ENCODE measurements at places on chromosomes 12 and 14.

DNA sequence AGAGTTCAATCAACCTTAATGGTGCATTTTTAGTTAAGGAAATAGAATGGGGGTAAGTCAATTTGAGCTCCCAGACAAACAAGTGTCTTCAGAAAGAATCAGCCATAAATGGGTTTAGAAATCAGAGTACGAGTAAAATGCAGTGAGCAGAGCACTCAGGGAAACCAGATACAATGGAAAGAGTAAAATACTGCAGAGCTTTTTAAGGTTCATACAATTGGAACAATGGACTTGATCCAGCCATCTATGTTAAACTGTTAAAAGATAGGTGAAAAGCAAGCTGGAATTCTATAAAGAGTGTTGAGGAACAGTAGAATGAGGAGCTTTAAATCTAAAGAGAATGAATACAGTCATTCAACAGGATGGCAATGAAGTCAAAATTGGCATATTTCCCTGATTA, 23.8 kb upstream of the PCNX4 start:
- no peak for DNase-seq

DNA sequence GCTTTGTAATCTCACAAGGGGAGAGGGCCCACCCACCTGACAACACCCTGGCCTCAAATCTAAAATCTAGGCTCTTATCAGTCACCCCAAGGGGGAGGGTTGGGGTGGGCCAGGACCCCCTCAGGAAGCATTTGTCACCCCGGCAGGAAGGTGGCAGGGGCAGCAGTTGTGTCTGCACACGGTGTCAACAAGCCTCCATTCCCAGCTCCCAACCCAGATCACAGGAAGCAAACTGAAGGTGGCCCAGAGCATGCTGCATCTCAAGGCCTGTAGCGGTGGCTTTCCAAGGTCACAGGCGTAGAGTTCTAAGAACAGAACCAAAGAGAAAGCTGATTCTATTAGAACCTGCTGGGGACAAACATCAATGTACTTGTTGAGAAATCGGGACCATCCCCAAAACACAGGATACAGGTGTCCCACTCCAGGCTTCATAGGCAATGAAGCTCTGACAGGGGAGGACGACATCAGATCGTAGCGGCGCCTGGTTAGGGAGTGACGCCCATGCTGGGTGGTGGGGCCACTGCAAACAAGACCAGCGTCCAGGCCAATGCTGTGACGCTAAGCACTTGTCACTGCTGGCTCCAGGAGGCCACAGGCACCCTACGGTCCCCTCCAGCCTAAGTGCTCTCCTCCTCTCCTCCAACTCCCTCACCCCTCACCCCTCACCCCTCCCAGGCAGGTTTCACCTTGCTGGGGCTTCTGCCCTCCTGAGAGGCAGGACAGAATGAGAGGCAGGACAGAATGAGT, 52.9 kb downstream of the CCDC88C start:
- DNase-seq: no peak

DNA sequence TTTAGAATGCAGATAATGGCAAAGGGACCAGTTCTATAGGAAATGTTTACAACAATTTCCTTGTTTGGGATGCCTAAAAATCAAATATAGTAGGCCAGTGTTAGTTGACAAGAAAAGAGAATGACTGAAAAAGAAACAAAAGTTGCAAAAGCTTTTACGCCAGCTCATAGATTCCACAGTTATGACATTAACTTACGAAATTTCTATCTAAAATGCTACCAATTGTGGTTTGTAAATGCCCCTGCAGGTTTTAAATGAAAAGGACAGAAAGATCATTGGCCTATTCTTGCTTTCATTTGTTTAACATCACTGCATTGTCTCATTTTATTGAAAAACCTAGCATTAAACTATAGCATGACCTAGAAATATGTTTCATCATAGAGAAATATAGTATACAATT, 345.8 kb downstream of the CCDC91 start:
- DNase-seq: no peak

DNA sequence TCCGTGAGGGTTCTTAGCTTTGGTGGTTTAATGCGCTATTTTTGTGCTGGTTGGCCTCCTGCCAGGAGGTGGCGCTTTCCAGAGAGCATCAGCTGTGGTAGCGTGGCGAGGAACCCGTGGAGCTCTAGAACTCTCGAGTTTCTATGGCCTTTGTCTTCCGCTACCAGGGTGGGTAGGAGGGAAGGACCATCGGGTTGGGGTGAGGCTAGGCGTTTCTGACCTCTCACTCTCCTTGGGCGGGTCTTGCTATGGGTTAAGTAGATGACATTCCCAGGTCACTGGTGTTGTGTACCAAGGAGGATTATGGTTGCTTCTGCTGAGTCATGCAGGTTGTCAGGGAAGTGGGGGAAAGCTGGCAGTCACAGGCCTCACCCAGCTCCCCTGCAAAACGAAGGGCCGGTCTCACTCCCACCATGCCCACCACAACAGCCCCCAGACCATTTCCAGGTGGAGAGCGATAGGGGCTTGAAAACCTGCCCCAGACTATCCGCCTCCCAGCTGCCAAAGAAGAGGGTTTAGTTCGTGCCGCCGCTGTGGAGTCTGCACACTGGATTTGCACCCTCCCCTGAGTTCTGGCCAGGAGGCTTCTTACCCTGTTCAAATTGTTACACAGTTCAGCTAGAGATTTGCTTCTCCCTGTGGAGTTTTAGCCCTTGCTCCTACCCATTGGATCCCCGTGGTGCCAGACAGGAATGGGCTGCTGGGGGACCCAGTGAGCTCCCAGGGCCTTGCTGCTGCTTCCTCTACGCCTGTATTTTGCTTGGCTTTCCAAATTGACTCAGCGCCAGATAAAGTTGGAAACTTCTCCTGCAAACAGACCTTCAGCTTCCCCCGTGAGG, 21.9 kb downstream of the RNFT2 start:
- DNase-seq: peak; percentile 23

DNA sequence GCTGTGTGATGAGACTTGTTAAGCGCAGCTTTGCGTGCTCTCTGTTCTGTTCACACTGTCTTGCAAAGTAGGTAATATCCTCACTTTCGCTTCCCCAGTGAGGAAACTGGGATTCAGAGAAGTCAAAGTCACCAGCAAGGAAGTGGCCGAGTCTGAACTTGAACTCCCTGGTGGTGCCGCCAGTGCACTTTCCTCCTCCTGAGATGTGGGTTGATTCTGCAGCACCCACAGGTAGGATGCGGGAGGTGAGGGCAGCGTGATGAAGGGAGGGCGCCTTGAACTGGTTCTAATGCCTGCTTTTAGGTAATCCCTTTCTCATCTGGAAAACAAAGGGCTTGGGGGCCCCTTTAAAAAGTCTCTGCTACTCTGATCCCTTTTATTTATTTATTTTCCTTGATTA, 54.9 kb upstream of the IGF1 start:
- DNase-seq: no peak

- no peak for DNase-seq
Measured at GRCh38 chr12:42677461-42677860, 87.9 kb upstream of the PRICKLE1 start.

DNA sequence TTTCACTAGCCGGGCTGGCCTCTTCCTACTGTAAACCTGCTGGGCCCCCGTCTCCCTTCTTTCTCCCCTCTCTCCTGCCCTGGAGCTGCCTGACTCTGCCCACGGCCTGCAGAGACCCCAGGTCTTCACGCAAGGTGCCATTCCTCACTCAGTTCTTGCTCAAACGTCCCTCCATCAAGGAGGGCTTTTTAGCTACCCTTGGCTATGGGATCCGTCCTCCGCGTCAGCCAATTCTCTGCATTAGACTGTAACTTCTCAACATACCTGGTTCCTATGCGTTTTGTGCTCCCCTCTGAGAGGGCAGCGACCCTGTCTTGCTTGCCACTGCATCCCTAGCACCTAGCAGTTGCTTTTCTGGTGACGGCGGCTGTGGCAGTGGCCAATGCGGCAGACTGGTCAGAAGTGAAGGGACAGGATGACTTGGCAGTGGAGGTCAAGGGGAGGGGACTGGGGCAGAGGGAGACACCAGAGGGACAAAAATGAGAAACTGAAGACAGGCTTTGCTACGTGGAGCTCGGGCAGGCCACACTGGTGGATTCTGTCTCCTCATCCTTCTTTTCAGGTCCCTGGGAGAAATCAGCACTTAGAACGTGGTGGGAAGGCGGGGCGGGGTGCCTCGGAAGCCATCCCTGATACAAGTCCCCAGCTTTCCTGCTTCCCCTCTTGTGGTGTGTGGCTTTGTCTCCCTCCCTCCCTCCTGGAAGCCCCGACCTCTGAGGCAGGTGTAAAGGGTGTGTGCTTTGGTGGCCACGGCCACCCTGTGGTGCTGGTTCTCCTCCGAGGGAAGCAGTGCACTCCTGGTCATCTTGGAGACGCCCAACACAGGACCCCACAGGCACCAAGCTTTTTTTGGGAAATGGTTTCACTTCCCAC, 1.8 kb downstream of the B3GNT4 start:
- DNase-seq: no peak

- no peak for DNase-seq
Measured at GRCh38 chr14:86533834-86534233, 1003.9 kb downstream of the FLRT2 start.

- no peak for DNase-seq
Measured at GRCh38 chr14:32986791-32987540, 48.3 kb downstream of the NPAS3 start.

- no peak for DNase-seq
Measured at GRCh38 chr12:28308891-28309290, 118.6 kb downstream of the CCDC91 start.

GRCh38 chr14:70188322-70188658, 461 bp downstream of the SLC8A3 start:
- no peak for DNase-seq

GRCh38 chr14:72619111-72619571, 274.8 kb downstream of the DPF3 start:
- DNase-seq: no peak

- no peak for DNase-seq
Measured at GRCh38 chr12:70240673-70241072, 2.6 kb upstream of the CNOT2 start.

DNA sequence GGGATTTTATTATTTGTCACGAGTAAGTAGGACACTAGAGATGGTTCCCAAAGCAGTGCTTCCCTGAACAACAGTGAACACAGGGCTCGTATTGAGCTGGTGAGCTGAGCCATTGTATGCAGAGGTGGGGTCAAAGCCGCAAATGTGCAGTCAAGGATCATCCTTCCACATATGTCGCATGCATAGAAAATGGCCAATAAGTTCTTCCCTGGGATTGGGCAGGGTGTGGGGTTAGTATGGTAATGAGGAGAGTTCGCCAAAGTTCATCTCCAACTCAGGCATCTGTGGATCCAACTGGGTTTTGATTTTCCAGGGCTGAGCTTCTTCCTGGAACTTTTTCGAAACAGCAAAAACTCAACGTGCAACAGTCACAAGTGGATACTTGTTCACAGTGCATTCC, 86.6 kb downstream of the CMKLR1 start:
- no peak for DNase-seq

DNA sequence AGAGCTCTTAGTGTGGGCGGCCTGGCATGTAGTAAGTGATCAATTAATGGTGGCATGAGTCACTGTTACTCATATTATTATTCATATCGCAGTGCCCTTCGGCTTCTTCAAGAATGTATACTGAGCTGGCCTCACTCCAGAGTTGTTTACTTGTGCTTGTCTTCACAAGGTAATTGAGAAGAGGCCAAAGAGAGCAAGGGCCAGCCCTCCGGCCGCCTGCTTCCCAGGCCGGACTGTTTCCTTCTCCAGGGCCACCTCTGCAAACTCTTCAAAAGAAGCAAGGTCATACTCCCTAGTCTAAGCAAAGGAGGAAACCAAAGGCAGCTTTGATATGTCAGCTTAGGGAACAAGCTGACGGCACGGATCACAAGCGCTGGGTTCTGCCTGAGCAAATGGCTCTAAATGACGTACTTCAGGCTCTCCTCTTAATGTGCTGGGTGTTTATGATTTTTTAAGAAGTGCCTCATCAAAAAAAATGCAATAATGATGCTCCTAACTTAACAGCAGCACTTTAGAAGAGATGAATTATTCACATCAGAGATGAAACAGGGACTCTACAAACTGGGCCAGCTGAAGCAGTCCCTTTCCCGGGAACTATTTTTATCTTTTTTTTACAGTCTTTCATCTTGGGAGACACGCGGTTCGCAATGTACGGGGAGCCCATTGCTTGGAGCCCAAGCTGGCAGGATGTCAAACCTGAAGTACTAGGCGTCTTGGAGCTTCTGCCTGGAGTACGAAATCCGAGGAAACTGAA, 65.6 kb upstream of the DLK1 start:
- DNase-seq: no peak

GRCh38 chr12:19436931-19437330, 2.4 kb upstream of the AEBP2 start:
- no peak for DNase-seq

DNA sequence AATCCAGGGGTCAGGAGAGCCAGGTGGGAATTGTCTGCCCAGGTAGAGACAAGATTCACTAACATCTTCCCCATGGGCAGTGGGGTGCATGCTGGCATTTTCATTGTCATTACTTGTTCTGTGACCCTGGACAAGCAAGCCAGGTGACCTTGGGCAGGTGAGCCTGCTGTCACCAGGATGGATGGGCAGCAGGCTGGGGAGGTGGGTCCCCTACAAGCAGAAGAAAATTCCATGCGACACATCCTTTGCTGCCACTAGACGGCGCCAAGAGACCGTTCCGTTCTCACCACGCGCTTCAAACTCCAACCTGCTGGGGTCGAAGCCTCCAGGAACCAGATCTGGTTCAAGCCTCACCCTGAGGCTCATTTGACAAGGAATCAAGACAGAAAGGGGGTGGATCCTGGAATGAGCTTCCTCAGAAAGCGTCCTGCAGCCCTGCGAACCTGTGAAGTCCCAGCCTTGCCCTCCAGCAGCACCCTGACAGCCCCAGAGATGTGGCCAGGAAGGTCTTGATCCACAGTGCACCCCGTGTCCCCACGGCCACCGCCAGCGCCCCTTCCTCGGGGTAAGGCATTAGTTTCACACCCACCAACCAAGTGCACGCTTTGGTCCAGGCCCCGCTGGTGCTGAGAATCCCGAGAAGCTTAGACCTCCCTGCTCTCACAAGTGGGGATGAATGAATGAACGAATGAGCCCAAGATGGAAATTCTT, 3.2 kb upstream of the DYNC1H1 start:
- DNase-seq: peak; percentile 75

GRCh38 chr12:18810537-18811253, 72.8 kb downstream of the CAPZA3 start:
- no peak for DNase-seq

GRCh38 chr12:53725824-53726223, 1.4 kb downstream of the CALCOCO1 start:
- no peak for DNase-seq

- DNase-seq: no peak
Measured at GRCh38 chr12:33427071-33427470, 12.5 kb downstream of the SYT10 start.

DNA sequence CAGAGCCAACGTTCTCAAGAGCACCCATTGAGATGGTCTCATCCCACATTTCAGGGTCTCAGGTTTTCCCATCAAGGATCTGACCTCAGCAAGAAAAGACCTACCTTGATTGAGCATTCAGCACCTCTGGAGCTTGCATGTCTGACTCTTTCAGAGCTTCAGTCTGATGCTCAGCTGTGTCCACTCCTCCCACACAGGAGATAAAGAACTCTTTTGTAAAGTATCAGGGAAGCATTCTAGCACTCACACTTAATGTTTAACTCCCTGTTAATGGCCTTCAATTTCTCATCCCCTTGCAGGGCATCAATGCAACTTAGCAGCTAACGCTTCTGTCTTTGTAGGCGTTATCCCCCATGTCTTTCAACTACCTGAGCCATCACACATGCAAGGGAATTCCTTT, 124.1 kb downstream of the GALC start:
- DNase-seq: no peak
